ENCODE measurements at places on chromosomes 6 and 20. TPM values are rescaled to one million over a fixed set of nuclear protein-coding genes. Genes with fewer than 3 reads are reported as not detected.

The HEBP2 gene
- 28.0 TPM for total RNA-seq

The ULBP1 gene
- total RNA-seq = 2.8 TPM

The GPLD1 gene
- total RNA-seq = 0.74 TPM

The TPMT gene
- total RNA-seq = 8.2 TPM

The C6orf52 gene
- 5.7 TPM for total RNA-seq

The EYA2 gene
- total RNA-seq = not detected

DNA sequence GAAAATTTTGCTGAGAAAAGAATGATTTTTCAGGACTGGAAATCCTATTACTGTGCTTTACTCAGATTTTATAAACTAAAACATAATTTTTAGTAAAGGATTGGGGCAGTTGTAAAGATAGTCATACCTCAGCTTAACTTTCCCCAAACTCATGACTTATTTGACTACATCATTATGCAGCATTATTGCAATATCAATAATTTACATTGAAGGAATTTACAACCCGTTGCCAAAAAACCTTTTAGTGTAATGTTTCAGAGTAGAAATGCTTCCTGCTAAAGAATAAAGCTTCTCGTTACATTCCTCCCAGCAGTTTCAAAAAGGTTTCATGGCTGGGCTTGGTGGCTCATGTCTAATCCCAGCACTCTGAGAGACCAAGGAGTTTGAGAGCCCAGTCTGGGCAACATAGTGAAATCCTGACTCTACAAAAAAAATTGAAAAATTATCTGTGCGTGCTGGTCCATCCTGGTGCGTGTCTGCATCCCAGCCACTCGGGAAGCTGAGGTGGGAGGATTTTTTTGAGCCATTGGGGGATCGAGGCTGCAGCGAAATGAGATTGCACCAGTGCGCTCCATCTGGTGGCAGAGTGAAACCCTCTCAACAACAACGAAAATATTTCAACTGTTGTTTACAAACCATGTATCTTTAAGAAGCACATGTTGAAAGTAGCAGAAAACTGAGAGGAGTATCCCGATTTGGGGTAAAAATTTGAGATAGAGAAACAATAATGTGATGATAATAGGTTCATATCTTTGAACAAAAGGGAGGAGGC is 4.4 kb downstream of the AMD1 start:
- peak; percentile 30 for DNase-seq

GRCh38 chr6:166830185-166830890 is 126.0 kb downstream of the RNASET2 start:
- DNase-seq = no peak

- DNase-seq = no peak
These were observed 210.0 kb upstream of the MAN1A1 start for GRCh38 chr6:119559586-119559985.

DNA sequence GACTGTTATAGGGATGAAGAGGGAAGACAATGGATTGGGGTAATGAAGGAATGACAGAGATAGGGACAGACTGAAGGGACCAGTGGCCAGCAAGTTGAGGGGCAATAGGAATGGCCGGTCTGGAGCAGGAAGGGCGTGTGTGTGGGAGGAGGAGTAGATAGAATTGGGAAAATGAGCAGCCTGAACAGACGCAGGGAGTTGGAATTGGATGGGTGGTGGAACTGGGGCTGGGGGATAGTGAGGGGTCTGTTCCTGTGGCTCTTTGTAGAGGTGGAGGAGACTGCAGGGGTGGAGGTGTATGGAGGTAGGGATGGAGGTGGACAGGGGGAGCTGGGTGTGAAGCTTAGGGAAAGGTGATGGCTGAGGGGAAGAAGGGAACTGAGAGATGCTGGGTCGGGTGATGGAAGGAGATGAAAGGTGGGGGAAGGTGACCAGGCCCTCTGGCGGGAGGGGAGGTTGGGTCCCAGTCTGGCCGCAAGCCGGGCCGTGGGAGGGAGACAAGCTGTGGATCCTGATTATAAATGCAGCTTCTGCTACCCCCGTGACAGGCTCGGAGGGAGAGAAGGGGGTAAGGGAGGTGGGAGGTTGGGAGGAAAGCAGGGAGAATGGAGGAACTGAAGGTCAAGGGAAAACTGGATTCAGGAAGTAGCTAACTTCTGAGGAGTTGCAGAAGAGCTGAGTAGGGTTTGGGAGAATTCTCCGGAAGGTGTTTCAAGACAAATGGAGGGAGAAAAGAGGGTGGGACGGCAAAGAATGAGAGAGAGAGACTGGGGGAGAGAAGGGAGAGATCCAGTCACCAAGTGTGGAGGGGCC is 5.2 kb downstream of the SYNGAP1 start:
- DNase-seq = no peak

DNA sequence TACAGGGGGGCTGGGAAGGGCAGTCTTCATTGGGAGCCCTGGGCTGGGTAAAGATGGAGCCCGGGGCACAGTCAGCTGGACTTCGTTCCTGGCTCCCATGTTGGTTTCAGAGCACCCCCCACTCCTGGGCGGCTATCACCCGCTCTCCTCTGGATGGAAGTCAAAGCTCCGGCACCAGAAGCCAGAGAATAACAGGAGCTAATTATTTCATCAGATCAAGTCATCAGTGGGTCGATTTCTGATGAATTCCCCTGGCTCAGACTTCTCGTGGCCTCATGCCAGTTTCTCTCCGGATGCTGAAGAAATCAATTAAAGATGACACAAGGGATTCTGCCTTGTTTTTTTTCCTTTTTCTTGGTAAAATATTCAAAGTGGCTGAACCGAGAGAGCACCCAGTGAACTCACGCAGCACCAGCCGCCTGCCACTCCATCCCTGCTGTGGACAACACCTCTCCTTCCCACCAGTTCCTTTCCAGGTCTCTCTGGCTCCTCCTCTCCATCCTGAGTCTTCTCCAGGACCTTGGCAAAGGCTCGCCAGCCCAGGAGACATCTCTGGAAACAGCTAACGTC is 22.5 kb downstream of the SULF2 start:
- DNase-seq = no peak

DNA sequence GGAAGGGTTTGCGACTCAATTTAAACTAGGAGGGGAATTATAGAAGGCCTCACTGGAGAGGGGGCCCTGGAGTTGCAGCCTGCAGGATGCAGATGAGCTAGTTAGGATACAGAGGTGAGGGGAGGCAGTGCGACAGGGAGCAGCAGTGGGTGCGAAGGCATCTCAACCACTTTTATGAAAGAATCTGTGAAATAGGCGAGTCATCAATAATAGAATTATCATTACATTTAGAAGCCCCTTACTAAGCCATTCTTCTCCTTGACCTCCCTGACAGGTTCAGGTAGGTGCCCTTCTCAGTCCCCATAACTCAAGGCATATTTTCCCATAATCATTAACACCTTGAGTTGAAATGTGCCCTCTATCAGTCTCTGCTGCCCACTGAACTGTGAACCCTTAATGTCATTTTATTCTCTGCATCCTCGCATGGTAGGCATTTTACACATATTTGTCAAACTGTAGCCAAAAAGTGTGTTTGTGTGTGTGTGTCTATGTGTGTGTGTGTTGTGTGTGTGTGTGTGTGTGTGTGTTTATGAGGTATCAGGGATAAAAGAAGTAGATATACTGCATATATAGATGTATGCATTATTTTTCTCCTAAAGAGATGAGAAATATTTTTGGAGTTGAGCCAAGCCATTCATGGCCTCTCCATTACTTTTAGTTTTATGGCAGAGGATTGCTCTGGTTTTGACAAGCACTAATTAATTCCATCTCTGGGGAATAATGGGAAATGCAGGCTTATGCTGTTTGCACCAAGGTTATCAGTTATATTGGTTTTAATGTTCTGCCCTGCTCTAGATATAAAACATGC is 898.8 kb downstream of the KIF16B start:
- DNase-seq = no peak

All from activated naive CD8-positive, alpha-beta T cell treated with anti-CD3 and anti-CD28 coated beads for 36 hours (primary cell).